Epithelial cell of proximal tubule (primary cell): ENCODE measurements at places on chromosomes 6 and 20.
A peak's percentile ranks its signal among the peaks of the same experiment; 100 is the strongest.

- peak; percentile 86 for DNase-seq
Measured at GRCh38 chr6:169070506-169071176, 183.0 kb downstream of the THBS2 start.

DNA sequence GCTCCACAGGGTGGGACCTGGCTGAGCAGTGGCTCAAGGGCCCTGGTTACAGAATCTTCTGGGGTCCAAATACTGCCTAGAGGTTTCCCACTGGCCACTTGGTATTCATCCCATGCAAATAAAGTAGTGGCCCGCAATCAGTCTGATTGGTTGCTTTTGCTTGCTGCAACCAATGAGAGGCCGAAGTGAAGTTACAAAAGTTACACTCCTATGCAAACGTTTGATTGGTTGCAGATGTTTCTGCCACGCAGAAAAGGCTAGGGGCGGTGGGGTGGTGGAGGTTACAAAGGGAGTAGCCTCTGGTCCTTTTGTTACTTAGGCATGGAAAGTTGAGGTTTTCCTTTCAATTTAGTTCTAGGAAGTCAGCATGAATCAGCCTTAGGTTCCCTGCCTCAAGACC lies 3.6 kb upstream of the NHLRC1 start:
- no peak for DNase-seq

- DNase-seq: no peak
Measured at GRCh38 chr6:8073758-8074157, 9.6 kb upstream of the BLOC1S5 start.

GRCh38 chr20:5718896-5719595 lies 31.2 kb upstream of the SHLD1 start:
- no peak for DNase-seq

- DNase-seq: no peak
Measured at GRCh38 chr6:81751388-81752083, 945 bp downstream of the TENT5A start.

- no peak for DNase-seq
Measured at GRCh38 chr20:60057866-60058807, 99.9 kb downstream of the CDH26 start.

GRCh38 chr6:6008648-6009421 lies 2.1 kb upstream of the NRN1 start:
- no peak for DNase-seq

- DNase-seq: no peak
Measured at GRCh38 chr6:47674673-47675072, 23.7 kb upstream of the ADGRF4 start.

- no peak for DNase-seq
Measured at GRCh38 chr6:42259841-42260395, 42.3 kb upstream of the MRPS10 start.

DNA sequence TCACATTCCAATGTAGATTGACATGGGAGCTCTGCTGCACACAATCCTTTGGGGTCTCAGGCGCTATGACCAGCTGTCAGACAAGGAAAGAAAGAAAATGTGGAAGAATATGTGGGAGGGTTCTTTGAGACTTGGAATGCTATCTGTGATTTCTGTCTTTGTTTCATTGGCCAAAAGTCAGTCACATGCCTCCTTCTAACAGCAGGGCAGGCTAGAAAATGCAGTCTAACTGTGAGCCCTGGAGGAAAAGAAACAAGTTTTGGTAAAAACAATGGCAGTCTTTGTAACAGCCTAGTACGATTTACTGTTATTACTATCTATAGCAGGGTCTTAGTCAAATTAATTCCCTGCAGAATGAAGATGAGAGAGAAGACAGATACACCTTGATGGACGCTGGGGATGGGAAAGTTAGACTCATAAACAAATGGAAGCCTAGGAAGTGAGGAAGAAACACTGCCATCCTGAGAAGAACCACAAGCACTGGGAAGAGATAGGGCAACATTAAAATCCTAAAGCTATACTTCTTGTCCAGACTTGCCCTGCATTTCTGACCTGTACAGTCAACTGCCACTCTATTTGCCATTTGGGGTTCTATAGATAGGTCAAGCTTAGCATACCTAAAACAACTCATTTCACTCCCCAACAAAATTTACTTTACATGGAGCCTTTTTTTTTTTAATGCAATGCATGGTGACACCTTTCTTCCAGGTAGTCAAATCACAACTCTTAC lies 833.0 kb downstream of the KIF16B start:
- no peak for DNase-seq

DNA sequence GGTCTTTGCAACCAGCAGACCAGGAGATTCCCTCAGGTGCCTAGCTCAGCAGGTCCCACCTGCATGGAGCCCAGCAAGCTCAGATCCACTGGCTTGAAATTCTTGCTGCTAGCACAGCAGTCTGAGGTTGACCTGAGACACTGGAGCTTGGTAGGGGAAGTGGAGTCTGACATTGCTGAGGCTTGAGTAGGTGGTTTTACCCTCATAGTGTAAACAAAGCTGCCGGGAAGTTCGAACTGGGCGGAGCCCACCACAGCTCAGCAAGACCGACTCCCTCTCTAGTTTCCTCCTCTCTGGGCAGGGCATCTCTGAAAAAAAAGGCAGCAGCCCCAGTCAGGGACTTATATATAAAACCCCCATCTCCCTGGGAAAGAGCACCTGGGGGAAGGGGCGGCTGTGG lies 34.3 kb downstream of the PRSS35 start:
- no peak for DNase-seq

- DNase-seq: no peak
Measured at GRCh38 chr6:152206072-152206818, 398.8 kb downstream of the ESR1 start.

DNA sequence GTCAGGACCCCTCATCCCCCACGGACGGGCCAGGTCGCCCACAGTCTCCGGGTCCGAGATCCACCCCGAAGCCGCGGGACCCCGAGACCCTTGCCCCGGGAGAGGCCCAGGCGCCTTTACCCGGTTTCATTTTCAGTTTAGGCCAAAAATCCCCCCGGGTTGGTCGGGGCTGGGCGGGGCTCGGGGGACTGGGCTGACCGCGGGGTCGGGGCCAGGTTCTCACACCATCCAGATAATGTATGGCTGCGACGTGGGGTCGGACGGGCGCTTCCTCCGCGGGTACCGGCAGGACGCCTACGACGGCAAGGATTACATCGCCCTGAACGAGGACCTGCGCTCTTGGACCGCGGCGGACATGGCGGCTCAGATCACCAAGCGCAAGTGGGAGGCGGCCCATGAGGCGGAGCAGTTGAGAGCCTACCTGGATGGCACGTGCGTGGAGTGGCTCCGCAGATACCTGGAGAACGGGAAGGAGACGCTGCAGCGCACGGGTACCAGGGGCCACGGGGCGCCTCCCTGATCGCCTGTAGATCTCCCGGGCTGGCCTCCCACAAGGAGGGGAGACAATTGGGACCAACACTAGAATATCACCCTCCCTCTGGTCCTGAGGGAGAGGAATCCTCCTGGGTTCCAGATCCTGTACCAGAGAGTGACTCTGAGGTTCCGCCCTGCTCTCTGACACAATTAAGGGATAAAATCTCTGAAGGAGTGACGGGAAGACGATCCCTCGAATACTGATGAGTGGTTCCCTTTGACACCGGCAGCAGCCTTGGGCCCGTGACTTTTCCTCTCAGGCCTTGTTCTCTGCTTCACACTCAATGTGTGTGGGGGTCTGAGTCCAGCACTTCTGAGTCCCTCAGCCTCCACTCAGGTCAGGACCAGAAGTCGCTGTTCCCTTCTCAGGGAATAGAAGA lies 978 bp downstream of the HLA-A start:
- DNase-seq: no peak

DNA sequence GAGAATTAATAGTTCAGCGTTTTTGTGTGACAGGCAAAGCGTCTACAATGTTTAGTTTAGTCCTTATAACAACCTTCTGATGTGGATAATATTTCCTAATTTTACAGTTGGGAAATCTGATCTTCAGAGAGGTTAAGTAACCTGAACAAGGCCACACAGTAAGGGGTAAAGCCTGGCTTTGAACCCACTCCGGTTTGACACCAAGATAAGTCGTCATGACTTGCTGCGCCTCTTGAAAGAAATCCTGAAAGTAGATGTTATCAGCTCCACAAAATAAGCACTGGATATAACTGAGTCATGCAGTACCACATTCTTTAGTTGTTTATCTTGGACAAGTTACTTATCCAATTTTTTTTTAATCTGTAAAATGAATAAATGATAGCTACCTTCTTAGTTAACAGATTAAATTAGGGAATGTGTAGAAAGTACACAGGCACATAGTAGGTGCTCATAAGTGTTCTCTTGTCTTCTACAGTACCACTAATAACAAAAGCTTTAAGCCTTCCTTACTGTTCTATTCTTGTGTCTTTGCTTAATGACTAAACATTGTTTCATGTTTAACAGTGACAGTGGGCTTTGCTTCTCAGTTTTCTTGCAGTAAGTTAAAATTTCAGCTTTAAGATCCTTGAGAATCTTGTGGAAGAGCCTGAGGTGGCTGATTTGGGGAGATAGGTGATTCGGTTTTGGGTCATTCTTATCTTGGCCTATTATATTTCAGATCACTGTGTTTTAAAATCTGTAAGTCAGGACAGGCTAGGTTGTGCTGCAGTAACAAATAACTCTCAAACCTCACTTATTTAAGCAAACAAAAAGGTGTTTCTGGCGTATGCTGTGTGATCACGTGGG lies 2.1 kb downstream of the HIVEP1 start:
- DNase-seq: no peak
